Psoas muscle (tissue), 8 donors: ENCODE measurements at places on chromosomes 7 and 10.
A peak's percentile ranks its signal among the peaks of the same experiment; 100 is the strongest.

DNA sequence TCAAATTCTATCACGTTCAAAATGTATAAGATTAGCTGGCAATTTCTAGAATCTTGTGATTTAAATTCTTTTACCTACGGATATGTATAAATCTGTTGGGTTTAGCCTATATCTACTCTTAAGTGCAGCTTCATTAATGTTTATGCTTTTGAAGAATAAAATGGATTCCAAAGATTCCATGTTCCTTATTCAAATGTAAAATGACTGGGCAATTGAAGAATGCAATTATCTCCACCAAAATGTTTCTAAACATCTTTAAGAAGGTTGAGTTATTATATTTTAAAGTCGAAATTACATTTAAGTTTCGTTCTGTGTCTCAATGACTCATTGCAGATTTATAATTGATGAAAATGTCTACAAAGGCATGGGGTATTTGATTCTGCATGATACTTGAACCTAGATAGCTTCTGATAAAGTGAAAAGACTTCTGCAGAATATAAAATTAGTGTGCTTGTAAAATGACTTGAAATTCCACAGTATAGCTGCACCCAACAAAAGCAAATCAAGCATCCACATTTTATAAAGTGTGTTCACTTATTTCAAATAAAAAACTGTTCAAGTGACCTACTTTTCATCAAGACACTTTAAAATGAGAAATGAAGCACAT lies 697.0 kb upstream of the PCDH15 start:
- no peak for DNase-seq

- peak; percentile 58 for DNase-seq
These were observed 58.7 kb upstream of the PRPS1L1 start for GRCh38 chr7:18086165-18087025.

- DNase-seq = peak; percentile 18
These were observed 166.2 kb downstream of the FAM107B start for GRCh38 chr10:14608381-14609001.

- DNase-seq = no peak
These were observed 1.3 kb upstream of the TAS2R38 start for GRCh38 chr7:141974831-141975230.

GRCh38 chr7:14583518-14583917 lies 319.0 kb downstream of the DGKB start:
- DNase-seq = no peak

DNA sequence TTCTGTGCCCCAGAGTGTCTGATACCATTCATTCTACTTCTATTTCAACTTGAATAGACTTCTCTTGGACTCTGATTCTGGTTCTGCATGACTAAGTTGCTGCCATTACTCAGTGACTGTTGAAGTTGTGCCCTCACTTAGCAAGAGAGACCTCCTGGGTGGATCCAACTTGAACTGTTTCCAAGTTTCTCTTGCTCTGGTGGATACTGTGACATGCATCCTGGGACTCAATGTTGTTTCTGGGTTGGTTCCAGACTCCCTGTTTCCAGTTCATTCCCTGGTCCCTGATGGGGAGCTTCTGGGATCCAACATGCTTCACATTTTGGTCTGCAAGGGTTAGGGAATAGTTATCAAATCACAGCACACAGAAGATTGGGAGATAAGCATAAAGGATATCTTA lies 26.2 kb upstream of the PRPF18 start:
- DNase-seq = no peak
